NCI-H446 (cell line): ENCODE measurements at places on chromosomes 12 and 14.
A peak's percentile ranks its signal among the peaks of the same experiment; 100 is the strongest.

- no peak for DNase-seq
These were observed 11.1 kb upstream of the GPX2 start for GRCh38 chr14:64953661-64954060.

GRCh38 chr14:91363776-91364523 lies 53.7 kb downstream of the CCDC88C start:
- DNase-seq, result no peak

- DNase-seq, result no peak
These were observed 431.5 kb downstream of the BCL11B start for GRCh38 chr14:98840511-98840910.

DNA sequence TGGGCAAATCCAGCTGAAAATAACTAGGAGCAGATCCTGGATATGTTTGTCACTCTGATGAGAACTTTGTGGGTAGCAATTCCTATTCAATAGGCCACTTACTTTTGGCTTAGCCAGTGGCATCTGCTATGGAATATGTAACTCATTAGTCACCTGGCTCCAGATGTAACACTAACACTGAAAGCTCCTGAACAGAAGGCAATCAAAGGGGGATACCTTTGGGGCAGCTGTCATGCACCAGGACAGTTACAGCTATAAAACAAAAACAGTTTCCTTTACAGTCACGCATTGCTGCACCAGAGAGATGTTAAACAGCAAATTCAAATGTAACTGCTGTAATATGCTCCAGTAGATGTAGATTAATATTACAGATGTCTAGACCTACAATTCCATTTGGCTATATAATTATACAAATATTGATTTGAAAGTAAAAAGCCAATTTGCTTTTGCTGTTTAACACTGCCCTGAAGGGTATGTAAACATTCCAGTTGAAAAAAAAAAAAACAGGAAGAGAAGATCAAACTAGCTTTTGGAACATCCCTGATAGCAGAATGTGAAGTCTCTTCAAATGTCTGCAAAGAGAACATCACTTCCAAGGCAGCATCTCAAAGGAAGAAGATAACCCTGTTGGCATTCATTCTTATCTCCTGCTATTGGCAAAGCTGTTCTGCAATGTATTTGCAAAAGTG lies 18.4 kb downstream of the RACGAP1 start:
- DNase-seq, result no peak

DNA sequence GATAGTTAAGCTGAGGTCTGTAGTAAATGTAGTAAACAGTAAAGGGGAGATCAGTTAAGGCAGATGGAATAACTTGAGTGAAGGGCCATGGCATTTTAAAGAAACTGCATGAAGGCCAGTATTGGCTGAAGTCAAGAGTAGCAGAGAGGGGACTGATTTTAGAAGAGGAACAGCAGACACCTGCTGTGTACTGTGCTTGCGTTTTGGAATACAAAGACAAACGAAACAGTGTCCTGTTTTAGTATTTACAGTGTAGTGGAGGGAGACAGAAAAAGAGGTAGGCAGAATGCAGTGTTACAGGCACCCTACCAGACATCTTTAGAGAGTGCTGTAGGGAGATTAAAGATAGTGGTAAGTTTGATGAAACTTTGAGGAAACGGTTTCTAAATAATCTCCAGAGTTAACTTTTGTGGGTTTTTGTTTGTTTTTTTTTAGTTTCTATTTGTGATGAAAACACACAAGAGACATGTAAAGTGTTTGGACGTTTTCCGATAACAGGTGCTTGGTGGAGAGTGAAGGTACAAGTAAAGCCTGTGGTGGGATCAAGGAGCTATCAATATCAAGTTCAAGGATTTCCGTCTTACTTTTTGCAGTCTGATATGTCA lies 2.1 kb downstream of the HELB start:
- DNase-seq, result no peak

GRCh38 chr12:75208856-75209811 lies 505 bp downstream of the KCNC2 start:
- DNase-seq, result peak; percentile 53

GRCh38 chr12:20807192-20808080 lies 3.1 kb upstream of the SLCO1B3 start:
- no peak for DNase-seq

DNA sequence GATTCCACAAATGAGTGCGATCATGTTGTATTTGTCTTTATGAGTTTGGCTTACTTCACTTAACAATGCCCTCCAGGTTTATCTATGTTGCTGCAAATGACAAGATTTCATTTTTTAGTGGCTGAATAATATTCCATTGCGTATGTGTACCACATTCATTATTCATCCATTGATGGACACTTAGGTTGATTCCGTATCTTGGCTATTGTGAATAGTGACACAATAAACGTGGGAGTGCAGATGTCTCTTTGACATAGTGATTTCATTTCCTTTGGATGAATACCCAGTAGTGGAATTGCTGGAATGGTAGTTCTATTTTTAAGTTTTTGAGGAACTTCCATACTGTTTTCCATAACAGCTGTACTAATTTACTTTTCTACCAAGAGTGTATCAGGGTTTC lies 23.5 kb downstream of the AKAP6 start:
- DNase-seq, result no peak

DNA sequence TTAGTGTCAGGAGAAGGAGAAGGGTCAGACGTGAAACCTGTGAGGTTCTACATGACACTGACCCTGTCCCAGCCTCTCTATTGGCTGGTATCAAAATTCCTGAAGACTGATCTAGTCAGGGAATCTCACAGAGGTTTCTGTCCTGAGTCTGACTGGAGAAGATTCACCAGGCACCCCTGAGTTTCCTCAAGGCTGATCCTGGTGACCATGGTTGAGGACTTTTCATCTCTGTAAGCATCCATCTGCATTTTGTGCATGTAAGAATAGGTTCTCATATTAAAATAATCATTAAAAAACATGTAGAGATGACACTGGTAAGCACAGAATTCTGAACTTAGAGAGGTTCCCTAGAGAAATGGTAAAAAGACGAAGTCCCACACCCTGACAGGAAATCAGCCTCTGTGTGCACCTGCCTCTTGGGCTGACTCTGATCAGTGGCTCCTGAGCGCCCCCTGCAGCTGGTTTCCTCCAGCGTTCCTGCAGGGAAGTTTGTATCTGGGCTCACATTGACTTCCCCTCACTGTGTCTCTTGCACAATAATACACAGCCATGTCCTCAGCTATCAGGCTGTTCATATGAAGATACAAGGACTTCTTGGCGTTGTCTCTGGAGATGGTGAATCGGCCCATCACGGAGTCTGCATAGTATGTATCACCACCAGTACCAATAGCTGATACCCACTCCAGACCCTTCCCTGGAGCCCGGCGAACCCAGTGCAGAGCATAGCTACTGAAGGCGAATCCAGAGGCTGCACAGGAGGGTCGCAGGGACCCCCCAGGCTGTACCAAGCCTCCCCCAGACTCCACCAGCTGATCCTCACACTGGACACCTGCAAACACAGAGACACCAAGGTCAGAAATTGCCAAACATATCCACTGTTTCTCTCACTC lies 991.9 kb downstream of the TMEM121 start:
- DNase-seq, result no peak

DNA sequence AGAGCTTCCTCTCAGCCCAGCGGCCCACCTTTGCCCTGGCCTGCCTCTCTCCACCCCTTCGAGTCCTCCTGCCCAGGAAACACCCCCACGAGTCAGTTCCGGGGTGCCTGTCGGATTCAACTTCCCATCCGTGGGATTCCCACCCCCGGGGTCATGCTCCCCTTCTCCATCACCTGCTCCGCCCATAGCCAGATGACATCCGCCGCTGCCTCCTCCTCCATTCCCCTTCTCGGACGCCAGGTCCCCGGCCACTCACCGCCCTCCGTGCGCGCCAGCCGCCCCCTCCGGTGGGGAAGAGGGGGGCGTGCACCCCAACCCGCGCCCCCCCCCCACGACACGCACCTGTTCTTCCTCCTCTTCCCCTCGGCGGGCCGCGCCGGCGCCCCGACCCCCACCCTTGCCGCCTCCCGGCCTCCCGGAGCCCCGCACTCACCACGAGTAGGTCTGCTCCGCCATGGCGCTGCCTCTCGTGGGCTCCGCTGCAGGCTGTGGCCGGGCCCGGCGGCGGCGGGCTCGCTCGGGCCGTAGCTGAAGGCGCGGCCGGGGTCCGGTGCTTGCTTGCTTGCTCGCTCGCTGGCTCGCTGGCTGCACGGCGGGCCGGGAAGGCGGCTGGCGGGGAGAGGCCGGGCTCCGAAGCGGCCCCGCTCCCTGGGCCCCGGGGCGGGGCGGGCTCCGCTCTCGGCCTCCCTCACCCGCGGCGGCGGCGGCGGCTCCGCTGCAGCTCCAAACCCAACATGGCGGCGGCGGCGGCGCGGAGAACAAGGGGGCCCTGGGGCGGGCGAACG lies 554 bp downstream of the SPPL3 start:
- no peak for DNase-seq

DNA sequence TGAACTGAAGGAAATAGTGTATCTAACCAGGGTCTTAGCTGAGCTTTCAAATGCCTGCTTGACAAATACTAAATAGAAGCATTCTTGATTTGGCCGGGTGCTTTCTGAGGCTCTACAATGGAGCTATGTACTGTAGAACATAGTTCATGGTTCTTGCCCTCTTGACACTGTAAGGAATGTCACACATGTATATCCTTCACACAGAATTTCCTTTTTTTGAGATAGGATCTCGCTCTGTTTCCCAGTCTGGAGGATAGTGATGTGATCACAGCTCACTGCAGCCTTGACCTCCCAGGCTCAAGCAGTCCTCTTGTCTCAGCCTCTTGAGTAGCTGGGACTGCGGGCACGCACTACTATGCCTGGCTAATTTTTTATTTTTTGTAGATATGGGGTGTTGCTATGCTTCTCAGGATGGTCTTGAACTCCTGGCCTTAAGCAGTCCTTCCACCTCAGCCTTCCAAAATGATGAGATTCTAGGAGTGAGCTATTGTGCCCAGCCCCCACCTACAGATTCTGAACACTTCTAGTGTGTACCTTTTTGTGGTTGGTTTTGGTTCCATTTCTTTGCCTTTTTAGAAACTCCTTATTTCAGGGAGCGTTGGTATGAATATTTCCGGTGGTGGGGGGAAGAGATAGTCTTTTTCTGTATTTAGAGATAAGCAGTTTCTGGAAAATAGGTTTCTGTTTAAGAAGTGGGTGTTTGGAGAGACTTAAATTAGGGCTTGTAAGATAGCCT lies 4.2 kb downstream of the MLXIP start:
- DNase-seq, result no peak

- no peak for DNase-seq
These were observed 10.4 kb downstream of the ACACB start for GRCh38 chr12:109126784-109127183.

DNA sequence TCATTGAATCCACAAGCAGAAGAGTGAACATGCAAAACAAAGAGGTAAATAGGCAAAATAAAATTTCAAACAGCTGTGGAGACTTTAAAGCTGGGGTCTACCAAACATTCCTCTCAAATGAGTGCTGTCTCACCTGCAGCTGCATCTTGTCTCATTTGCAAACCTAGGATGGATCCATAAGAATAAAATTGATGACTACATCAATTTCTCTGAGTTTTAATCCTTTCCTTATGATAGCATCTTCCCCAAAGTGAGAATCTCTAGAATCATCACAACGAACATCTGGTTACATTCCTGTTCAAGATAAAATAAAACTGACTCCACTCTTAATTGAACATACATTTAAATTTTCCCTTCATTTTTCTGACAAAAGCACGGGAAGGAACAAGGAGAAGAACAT lies 18.2 kb downstream of the SSTR1 start:
- DNase-seq, result no peak

DNA sequence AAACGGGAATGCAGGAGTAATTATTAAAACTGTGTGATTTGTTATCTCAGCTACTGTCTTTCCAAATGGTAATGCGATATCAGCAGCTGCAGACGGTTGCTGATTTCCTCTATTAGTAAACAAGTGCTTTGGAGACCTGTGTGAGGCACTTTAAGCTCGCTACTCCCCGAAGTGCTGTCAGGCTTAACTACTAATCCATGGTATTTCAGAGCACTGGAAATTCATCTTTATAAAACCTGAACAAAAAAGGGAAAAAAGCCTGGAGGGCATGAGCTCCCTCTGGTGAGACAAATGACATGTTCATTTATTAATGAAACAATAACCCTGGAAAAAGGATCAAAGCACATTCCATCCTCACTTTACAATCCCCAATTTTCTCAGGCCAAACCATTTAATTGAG lies 143.6 kb upstream of the OTX2 start:
- DNase-seq, result no peak

GRCh38 chr12:80792861-80793260 lies 76.1 kb downstream of the MYF5 start:
- no peak for DNase-seq

- no peak for DNase-seq
These were observed 10.1 kb upstream of the FBXL14 start for GRCh38 chr12:1604464-1604863.

- DNase-seq, result no peak
These were observed 1254.2 kb downstream of the FSCB start for GRCh38 chr14:43252866-43253265.

- no peak for DNase-seq
These were observed 653.9 kb upstream of the TBX3 start for GRCh38 chr12:115337693-115338543.

DNA sequence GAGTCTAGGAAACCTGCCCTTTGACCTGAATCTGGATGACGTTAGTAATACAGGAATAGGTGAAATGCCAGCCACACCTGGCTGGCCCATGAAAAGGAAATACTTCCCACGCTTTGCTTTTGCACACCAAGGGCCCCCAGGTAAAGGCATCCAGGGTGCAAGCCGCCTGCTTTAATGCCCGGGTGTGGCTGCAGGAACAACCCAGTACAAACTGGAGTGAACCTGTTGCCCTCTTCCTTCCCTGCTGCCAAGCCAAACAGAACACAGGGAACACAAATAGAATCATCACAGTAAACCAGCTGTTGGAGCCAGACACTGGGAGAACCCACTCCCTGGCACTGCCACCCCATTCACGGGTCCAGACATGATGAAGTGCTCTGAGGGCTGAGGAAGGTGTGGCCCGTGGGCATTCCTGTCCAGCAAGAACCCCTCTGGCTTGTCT lies 24.2 kb upstream of the FOS start:
- no peak for DNase-seq

GRCh38 chr14:73759183-73759713 lies 45.1 kb upstream of the PNMA1 start:
- DNase-seq, result peak; percentile 30

DNA sequence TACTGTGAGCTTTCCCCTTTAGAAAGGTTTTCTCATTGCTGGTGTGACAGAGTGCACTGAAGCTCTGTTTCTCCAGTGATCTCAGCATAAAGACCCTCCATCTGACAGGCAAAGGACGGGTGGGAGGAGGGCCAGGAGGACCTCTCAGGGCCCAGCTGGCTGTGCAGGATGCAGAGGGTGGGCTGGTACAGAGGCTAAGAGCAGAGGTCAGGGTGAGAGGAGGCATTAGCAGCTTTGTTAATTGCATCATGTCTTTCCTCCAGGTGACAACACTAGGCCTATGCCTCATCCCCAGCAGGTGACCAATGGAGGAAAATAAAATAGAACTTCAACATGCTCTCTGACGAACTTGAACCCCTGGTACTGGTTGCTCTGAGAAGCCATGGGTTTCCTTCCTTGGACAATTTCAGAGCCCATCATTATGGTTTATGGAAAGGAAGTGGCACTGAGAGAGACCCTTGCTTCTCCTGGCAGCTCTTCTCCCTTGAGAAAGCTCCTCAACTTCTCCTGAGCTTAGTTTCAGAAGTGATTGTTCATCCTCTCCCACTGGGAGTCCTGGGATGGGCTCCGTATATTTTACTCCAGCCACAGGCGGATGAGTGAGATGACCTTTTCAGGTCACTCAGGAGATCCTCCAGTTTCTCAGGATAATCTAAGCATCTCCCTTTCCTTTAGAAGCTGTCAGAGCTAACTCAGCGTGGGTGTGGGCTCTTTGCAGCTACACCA lies 45.8 kb upstream of the ATP23 start:
- no peak for DNase-seq

GRCh38 chr12:56267443-56268071 lies 815 bp downstream of the COQ10A start:
- DNase-seq, result no peak

GRCh38 chr12:103178366-103179080 lies 221.0 kb downstream of the ASCL1 start:
- no peak for DNase-seq
